ENCODE measurements at places on chromosomes 2 and 18.

DNA sequence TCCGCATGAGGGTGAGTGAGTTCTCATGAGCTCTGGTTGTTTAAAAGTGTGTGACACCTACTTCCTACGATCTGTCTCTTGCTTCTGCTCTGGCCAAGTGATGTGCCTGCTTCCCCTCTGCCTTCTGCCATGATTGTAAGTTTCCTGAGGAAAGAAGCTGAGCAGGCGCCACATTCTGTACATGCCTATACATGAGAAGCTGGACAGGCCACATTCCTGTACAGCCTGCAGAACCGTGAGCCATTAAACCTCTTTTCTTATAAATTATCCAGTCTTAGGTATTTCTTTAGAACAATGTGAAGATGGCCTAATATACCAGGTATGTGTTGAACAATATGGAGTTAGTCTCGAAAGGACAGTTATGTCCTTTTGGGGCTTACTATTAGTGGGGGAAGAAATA lies 281.0 kb downstream of the ALK start:
- DNase-seq, result no peak

GRCh38 chr2:66438891-66439811 lies 4.2 kb downstream of the MEIS1 start:
- DNase-seq, result no peak

DNA sequence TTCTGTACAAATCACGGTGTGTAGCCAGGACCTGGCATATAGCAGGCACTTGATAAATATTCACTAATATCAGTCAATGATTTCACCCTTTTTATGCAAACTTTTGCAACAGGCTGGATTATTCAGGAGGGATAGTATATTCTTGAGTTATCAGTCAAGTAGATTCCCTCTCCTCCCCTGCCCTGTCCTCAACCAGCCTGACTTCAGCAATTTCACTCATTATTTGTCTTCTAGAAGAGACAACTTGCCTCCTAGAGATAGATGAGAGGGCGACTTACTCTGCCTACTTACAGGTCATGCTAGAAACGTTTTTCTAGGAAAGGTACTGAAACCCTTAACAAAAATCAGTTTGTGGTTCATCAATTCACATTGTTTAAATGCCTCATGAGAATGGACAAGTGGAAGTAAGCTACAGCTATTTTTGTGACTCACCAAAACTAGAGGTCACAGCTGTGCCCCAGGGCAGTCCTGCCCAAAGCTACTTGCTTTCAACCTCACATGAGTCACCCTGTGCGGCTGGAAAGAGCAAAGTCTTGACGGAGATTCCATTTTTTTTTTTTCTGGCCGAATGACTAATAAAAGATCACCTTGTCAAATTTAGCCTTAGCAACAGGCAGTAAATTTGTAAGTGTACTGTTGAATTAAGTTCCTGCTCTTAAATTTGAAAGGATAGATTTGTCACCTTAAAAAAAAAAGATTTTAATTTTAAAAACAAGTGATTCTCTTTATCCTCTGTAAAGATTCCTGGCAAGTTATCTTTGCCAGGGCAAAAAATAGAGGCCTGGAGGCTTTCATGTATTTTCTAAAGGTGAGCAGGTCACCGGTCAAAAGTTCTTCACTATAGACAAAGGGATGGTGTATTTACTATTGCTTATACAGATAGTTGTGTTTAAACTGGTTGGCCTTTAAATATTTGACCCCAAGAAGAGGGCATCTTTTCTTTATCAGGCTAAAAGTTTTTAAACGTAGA lies 109.0 kb upstream of the SLC35G4 start:
- no peak for DNase-seq

DNA sequence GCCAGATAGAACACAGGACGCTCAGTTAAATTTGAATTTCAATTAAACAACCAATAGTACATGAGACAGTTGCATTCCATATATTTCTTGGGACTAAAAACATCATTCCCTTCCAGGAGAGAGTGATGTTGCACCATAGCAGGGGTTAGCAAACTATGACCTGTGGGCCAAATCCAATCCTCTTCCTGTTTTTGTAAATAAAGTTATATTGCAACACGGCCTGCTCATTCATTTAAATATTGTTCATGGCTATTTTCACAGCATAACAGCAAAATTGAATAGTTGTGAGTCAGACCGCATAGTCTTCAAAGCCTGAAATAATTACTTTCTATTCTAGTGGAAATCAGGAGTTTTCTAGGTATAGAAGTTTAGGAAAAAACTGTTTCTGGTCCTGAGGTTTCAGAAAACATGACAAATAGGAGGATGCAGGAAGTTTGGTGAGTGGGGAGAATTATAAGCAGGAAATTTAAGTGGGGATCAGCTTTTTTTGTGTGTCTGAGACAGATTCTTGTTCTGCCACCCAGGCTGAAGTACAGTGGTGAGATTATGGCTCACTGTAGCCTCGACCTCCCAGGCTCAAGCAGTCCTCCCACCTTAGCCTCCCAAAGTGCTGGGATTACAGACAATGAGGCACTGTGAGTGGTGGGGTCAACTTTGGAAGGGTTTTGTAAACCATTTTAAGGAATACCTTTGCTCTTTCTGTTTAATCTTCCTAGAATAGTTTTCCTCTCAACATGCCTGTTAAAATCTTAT lies 131.5 kb downstream of the SOCS6 start:
- DNase-seq, result no peak

DNA sequence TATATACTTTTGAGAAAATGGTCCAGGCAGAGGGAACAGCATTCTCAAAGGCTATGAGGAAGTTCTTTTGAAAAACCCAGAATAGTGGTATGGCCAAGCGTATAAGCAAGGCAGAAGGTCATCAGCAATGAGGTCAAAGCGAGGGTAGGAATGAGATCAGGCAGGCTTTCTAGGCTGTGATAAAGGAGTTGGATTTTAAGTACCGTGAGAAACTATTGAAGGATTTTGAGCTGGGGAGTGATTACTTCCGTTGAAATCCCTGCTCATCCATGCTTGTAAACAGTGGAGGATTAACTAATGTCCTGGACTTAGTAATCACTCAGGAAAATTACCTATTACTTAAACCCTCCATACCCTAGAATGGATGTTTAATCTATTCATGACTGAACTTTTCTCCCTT lies 50.2 kb downstream of the EMILIN2 start:
- DNase-seq, result no peak

GRCh38 chr2:196586511-196586991 lies 53.0 kb upstream of the CCDC150 start:
- no peak for DNase-seq

- DNase-seq, result no peak
Measured at GRCh38 chr2:1816414-1816911, 72.1 kb upstream of the PXDN start.

DNA sequence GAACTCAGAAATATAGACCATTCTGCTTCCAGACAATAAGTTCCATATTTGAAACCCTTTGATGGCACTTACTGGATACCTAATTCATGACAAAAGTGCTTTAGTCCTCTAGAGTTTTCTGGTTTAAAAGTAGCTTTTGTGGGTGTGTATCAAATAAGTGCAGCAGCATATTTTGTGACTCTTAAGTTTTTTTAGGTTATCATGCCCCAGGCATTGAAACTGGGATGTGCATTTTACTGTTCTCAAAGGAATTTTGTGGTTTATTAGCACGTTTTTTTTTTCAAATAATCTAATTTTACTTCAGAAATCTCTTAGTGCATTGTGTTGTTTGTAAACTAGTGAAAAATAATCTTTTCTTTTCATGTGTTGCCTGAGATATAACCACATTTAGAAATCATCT lies 1.5 kb downstream of the XRCC5 start:
- DNase-seq, result no peak

GRCh38 chr18:79117788-79118187 lies 48.6 kb downstream of the ATP9B start:
- DNase-seq, result no peak
